Activated CD8-positive, alpha-beta T cell treated with anti-CD3 and anti-CD28 coated beads, Interleukin-2, amount 10 ng/mL, durations not matched to agents 7 days and 5 days (primary cell): ENCODE measurements at places on chromosomes 2 and 18.
A peak's percentile ranks its signal among the peaks of the same experiment; 100 is the strongest.

DNA sequence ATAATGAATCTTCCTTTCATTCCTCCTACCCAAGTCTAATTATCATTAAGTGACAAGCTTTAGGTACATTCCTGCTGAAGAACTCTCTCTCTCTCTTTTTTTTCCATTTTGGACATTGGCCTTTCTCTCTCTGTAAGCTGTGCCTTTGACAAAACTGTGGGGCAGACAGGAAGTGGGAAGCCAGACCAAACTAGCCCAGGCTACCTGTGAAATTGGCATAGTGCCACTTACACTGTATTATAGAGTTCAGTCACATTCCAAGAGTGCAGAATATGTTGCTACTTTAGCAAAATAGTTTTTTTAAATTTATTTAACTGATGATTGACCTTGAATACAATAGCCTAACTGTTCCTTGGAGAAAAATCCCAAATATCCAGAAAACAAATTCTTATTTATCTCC is 381.5 kb upstream of the ETAA1 start:
- no peak overlapping the region for H3K4me3 ChIP-seq
- no peaks in the 10 kb centered on the region for H3K4me1 ChIP-seq
- no peaks in the 10 kb centered on the region for H3K27me3 ChIP-seq
- no peak for DNase-seq
- no peaks in the 10 kb centered on the region for H3K36me3 ChIP-seq

- peaks cover 3% of the 10 kb centered on the region for H3K27me3 ChIP-seq
- H3K4me3 ChIP-seq = no peak overlapping the region
- no peak overlapping the region for H3K27ac ChIP-seq
- H3K36me3 ChIP-seq = no peaks in the 10 kb centered on the region
- DNase-seq = no peak
These were observed 117.5 kb downstream of the ACTR3 start for GRCh38 chr2:114007436-114007835.

DNA sequence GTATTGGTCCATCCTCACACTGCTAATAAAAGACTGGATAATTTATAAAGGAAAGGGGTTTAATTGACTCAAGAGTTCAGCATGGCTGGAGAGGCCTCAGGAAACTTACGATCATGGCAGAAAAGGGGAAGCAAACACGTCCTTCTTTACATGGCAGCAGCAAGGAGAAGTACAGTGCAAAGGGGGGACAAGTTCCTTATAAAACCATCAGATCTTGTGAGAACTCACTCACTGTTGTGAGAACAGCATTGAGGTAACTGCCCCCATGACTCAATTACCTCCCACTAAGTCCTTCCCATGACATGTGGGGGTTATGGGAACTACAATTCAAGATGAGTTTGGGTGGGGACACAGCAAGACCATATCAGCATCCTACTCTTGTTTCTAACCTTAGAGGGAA is 37.0 kb downstream of the SP100 start:
- no peaks in the 10 kb centered on the region for H3K27me3 ChIP-seq
- DNase-seq = no peak
- H3K4me3 ChIP-seq = no peak overlapping the region
- peaks cover 70% of the 10 kb centered on the region for H3K4me1 ChIP-seq

DNA sequence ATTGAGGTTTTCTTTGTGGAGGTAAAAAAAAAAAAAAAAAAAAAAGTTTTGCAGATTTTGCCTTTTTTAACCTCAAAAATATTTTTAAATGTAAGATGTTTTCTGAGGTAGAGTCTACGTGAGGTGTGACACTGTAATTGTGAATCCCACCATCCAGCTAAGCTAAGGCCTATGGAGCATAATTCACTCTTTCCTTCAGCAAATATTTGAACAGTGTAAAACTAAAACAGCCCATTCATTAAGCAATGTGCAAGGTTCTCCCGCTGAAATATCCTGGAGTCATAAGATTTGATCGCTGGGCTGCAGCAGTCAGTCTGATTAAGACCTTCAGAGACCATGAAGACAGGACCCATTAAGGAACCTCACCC is 105.1 kb downstream of the HNRNPLL start:
- H3K4me3 ChIP-seq = no peak overlapping the region
- no peak overlapping the region for H3K27ac ChIP-seq
- peaks cover 8% of the 10 kb centered on the region for H3K4me1 ChIP-seq
- peaks cover 2% of the 10 kb centered on the region for H3K36me3 ChIP-seq

DNA sequence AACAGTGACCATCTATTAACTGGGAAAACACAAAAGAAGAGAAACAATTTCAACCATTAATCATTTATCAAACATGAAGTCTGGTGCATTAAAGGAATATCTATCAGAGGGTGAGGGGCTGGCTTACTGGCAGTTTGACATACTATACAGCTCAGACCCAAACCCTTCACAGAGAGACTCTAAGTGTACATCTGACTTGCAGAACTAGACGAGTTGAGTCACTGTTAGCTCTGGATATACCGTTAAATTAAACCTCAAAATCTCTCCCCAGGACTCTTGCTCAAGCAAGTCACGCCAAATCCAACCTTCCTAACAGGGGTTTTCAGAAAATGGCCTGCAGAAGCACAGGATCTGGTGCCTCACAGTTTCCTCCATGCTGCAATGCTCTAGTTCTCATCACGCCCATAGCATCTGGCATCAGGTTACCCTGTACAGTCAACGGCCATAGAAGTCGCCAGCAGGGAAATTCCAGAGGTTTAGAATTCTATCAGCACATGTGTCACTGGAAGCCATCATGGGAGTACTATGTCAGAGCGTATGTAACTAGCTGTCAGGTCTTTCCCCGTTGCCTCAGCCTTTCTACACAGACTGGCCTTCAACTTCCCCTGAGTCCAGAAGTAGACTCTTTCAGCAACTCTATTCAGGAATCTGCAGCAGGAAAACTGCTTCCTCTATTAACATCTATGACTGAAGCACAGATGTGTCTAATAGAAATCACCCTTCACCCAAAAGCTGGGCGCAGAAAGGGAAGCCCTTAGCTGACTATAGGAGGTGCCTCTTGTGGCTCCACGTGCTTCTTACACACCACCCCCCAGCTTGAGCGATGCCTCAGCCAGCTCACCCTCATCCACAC is 9.3 kb downstream of the TGOLN2 start:
- H3K36me3 ChIP-seq = peaks cover 80% of the 10 kb centered on the region
- DNase-seq = no peak
- no peaks in the 10 kb centered on the region for H3K27me3 ChIP-seq
- peaks cover 62% of the 10 kb centered on the region for H3K4me1 ChIP-seq

- H3K36me3 ChIP-seq = peaks cover 26% of the 10 kb centered on the region
- H3K4me1 ChIP-seq = peaks cover 2% of the 10 kb centered on the region
- no peak for DNase-seq
- H3K27me3 ChIP-seq = no peaks in the 10 kb centered on the region
These were observed 104.8 kb downstream of the NOL10 start for GRCh38 chr2:10584843-10585475.

DNA sequence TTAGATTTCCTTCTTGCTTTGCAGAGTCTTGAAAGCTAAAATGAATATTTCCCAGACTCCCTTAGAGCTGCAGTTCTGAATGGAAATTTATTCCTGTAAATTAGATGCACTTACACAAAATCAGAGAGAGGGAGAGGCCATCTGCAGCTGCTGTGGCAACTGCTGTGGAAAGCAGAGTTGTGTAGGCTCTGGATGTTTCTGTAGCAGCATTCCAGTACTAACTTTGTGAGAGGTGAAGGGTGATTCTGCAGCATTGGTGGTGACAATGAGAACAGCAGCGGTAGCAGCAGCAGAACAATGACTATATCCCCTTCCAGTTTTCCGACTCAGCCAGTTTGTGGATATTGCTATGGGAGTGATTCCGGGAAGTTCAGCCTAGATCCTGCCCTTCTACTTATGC is 433.0 kb upstream of the REG3G start:
- H3K27me3 ChIP-seq = no peaks in the 10 kb centered on the region
- H3K36me3 ChIP-seq = no peaks in the 10 kb centered on the region
- no peak overlapping the region for H3K27ac ChIP-seq
- no peak for DNase-seq
- no peak overlapping the region for H3K4me3 ChIP-seq

DNA sequence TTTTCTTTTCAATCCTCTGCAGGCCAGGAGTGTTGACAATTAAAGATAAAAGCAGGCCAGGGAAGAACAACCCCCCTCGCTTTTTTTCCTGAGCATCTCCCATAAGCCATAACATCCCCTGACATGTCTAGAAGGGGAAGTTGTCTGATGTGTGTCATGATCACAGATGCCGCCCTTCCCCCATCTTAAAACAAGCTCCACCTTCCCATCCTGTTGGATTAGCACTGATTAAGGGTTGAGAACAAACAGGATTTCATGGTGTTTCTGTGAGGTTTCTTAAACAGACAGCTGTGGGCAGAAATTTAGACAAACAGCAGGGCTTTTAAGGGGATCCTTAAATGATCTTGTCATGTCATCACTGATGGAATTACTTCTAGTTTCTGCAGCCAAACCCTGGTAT is 59.4 kb upstream of the UPP2 start:
- no peaks in the 10 kb centered on the region for H3K36me3 ChIP-seq
- H3K27me3 ChIP-seq = peaks cover 4% of the 10 kb centered on the region
- DNase-seq = no peak

GRCh38 chr2:72972352-72973136 is 55.2 kb downstream of the EMX1 start:
- H3K27me3 ChIP-seq = peaks cover 2% of the 10 kb centered on the region
- no peak overlapping the region for H3K4me3 ChIP-seq
- DNase-seq = no peak
- no peaks in the 10 kb centered on the region for H3K36me3 ChIP-seq
- H3K4me1 ChIP-seq = peaks cover 6% of the 10 kb centered on the region

GRCh38 chr18:50377061-50377798 is 2.4 kb downstream of the SKA1 start:
- H3K27me3 ChIP-seq = no peaks in the 10 kb centered on the region
- H3K36me3 ChIP-seq = peaks cover 34% of the 10 kb centered on the region
- peaks cover 28% of the 10 kb centered on the region for H3K4me1 ChIP-seq
- H3K27ac ChIP-seq = no peak overlapping the region
- no peak for DNase-seq

DNA sequence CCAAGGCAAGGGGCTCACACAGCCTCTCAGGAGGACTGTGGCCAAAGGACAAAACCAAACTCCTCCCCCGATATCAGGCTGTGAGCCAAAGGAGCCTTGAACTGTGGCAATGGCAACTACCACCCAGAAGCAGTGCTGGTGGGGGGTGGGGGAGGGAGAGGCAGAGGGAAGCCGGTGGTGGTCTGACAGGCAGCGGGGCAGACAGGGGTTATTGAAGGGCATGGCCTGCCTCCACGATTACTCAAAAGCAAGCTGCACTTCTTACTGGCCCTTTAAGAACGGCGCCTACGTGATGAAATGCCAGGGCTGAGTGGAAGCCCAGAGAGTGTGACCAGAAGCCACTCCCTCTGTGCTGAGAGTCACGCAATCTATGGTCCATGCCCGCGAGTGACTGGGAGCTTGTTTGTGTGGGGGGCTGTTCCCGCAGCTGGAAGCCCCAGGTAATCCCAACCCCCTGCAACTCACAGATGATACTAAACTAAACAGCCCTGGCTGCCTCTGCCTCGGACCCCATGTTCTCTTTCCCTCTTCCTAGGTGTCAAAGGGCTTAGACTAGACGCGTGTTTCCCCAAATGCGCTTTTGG is 128.2 kb upstream of the CXCR4 start:
- H3K4me1 ChIP-seq = peaks cover 38% of the 10 kb centered on the region
- no peak overlapping the region for H3K27ac ChIP-seq
- peaks cover 5% of the 10 kb centered on the region for H3K36me3 ChIP-seq
- DNase-seq = no peak
- H3K4me3 ChIP-seq = no peak overlapping the region

DNA sequence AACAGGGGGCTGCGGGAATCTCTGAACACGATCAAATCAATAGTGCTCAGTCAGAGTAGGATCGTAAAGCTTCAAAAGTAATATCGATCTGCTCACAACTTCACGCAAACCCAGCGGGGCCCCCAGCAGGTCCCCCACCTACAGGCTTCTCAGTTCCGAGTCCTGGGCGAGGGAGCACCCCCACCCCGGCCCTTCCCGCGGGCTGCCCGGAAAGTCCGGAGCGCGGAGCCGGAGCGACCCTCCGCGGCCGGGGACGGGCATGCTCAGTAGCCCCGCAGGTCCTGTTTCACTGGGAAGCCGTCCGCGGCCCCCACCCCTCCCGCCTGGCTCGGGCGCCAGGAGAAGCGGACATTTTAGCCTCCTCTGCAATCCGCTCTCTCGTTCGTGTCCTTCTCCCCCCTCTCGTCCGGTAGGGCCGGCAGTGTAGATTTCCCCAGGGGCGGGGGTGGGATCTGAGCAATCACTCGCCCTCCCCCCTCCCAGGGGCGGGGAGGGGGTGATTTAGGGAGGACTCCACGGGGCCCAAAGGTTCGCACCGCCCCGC is 3.3 kb upstream of the SPRED2 start:
- peak; percentile 48 for DNase-seq
- peaks cover 13% of the 10 kb centered on the region for H3K4me1 ChIP-seq
- H3K4me3 ChIP-seq = peak overlapping the region; percentile 87
- no peak overlapping the region for H3K27ac ChIP-seq

GRCh38 chr2:147068071-147068470 is 776.8 kb upstream of the ACVR2A start:
- no peaks in the 10 kb centered on the region for H3K36me3 ChIP-seq
- no peak overlapping the region for H3K4me3 ChIP-seq
- DNase-seq = no peak
- H3K27me3 ChIP-seq = no peaks in the 10 kb centered on the region
